ENCODE measurements at places on chromosomes 12 and 14.
A peak's percentile ranks its signal among the peaks of the same experiment; 100 is the strongest.

DNA sequence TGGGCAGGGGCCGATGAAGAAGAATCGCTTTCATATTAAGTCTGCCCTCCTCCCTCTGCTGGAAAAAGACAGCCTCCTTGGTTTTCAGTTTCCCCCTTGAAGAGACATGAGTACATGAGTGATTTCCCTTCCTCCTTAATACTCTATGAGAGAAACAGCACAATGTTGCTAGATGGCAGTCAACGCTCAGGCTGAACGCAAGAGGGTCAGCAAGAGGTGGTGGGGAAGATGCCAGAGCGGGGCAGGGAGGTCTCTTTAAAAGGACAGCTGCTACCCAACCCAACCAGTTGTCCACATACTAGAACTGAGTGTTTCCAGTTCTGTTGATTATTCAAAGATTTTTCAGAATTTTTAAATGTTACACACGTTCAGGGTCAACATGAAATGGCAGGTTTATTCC lies 22.8 kb downstream of the CRACR2A start:
- no peak for DNase-seq

DNA sequence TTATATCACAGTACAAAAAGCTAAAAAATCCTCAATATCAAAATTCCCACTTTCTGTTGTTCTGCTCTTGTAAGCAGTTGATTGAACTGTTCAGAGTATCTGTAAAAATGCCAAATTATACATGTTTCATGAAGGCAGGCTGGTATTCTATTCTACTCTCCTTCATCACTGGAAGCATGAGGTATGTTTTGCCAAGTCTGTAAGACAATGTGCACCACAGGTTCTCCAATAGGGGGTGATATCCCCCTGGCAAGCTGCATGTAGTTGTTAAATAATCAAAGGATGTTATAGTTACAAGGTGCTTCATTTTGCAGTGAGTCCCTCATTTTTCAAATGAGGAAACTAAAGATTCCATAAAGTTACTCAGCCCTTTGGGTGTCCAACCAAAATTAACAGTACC lies 15.1 kb upstream of the NEK9 start:
- DNase-seq, result peak; percentile 74

GRCh38 chr14:95072310-95072905 lies 84.9 kb downstream of the DICER1 start:
- DNase-seq, result no peak

- DNase-seq, result peak; percentile 35
Observed at GRCh38 chr12:115398311-115398781, 714.4 kb upstream of the TBX3 start.

GRCh38 chr12:29794862-29795261 lies 11.1 kb upstream of the TMTC1 start:
- no peak for DNase-seq

- DNase-seq, result no peak
Observed at GRCh38 chr14:95516554-95517181, at the start of gene SYNE3. TSS of gene SYNE3 (minus strand) at chr14:95516650. CDS start at chr14:95475821, 40,829 bp downstream.

GRCh38 chr14:104940526-104941150 lies 16.0 kb downstream of the PLD4 start:
- no peak for DNase-seq

- DNase-seq, result peak; percentile 6
Observed at GRCh38 chr12:33438851-33439586, 600 bp downstream of the SYT10 start.

- DNase-seq, result no peak
Observed at GRCh38 chr14:93772263-93772662, 16.0 kb downstream of the PRIMA1 start.

- DNase-seq, result no peak
Observed at GRCh38 chr12:8841778-8842177, 19.4 kb downstream of the A2ML1 start.

Data from HTR-8/SVneo (cell line).